ENCODE measurements at places on chromosomes 5 and 9.

GRCh38 chr9:133991214-133991921, 756 bp downstream of the VAV2 start:
- no peak for DNase-seq

DNA sequence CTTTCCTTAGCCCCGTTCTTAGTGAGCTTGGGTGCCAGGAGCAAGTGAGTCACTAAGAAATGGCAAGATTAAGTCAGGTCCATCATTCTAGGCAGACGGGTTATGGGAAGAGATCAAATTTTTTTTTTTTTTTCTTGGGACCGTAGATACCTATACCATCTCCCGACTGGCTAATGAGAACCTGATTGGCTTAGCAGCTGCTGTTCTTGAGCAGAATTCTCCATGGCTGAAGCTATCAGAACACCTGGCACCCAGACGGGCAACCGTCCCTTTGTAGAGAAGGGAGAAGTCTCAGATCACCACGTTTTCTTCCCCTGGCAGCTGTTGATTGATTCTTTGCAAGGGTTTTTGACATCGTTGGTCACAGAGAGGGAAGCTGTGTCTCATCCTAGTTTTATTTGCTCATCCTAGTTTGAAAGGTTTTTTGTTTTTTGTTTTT, 78.6 kb downstream of the AOPEP start:
- no peak for DNase-seq

- DNase-seq: no peak
Observed at GRCh38 chr9:126430124-126430523, 103.5 kb downstream of the MVB12B start.

DNA sequence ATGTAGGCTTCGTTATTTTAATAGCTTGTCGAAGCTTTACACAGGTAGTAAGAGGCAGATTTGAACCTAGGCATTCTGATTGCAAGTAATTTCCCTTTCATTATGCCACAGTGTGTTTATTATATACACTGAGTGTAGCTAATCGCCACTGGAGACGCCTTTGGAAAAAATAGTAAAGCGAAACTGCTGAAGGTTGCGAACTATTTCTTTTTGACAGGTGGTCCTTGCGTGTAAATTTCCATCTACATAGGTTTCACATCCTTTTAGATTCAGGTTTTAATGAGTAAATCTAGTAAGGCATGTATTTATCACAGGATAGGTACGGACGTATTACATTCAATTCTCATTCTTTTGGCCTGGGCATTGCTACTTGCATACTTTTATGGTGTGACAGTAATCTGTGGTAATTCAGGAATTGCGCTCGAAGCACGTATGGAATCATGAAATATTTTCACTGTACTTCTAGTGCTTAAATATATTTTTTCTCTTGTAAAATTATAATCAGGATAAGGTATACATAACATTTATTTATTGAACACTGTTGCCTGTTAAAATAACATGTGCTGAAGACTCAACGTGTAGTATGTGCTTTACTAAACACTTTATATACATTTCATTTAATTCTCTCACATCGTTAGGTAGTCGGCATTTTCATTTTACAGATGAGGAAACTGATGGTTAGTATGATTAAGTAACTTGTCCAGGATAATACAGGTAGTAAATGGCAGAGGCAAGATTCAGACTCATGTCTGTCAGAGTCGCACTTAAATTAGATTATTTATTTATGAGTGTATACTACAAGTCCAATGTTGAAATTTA, 1.8 kb downstream of the MARCHF6 start:
- DNase-seq: peak; percentile 45

- no peak for DNase-seq
Observed at GRCh38 chr5:155532621-155533311, 519.2 kb downstream of the KIF4B start.

DNA sequence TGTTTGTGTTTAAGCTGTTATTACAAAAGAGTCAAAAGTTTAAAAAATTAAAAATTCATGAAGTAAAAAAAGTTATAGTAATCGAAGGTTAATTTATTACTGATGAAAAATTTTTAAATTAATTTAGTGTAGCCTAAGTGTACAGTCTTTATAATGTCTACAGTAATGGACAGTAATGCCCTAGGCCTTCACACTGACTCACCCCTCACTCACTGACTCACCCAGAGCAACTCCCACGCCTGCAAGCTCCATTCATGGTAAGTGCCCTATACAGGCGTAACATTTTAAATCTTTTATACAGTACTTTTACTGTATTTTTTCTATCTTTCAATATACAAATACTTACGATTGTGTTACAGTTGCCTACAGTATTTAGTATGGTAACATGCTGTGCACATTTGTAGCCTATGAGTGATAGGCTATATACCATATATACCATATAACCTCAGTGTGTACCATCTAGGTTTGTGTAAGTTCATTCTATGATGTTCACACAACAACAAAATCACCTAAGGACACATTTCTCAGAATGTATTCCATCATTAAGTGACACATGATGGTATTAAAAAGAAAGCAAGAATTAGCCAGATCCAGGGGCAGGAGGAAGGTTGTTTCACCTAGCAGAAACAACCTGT, 40.1 kb downstream of the DCAF10 start:
- DNase-seq: no peak

GRCh38 chr9:91541734-91542133, 118.1 kb upstream of the NFIL3 start:
- no peak for DNase-seq

- DNase-seq: no peak
Observed at GRCh38 chr9:69178583-69179011, 4.5 kb downstream of the TJP2 start.

- DNase-seq: no peak
Observed at GRCh38 chr5:65474130-65474711, 7.5 kb downstream of the ADAMTS6 start.

DNA sequence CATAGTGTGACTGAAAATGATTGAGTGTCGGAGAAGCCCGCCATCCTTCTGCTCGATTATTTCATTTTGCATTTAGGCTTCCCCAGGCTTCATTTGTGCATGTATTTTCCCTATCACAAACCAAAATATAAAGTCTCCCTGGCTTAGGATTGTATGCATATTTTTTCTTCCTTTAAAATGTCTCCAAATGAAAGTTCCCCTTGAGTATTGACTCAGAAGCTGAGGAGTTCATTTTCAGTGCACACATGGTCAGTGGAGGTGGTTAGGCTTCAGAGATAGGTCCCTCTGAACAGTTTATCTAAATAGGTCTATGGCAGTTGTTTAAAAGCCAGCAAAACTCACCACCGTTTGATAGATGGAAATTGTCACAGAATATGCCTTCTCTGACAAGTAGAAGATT, 97.2 kb downstream of the TLE4 start:
- DNase-seq: no peak

DNA sequence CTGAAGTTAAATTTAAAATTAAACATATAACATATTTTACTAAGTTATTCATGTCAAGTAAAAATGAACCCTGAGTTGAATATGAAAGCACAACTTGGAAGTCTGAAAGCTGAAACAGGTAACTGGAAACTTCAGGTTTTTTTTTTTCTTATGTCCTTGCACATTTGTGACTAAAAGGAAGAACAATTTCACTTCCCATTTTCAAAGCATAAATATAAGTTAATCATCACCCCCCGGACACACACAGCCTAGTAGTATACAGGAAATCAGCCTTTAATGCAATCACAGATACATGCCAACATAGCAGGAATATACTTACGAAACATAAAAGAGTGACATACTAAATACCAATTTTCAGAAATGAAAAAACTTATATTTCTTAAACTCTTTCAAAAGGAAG, 225.9 kb downstream of the RFX3 start:
- peak; percentile 43 for DNase-seq

GRCh38 chr9:111108946-111109345, 70.7 kb upstream of the LPAR1 start:
- no peak for DNase-seq

DNA sequence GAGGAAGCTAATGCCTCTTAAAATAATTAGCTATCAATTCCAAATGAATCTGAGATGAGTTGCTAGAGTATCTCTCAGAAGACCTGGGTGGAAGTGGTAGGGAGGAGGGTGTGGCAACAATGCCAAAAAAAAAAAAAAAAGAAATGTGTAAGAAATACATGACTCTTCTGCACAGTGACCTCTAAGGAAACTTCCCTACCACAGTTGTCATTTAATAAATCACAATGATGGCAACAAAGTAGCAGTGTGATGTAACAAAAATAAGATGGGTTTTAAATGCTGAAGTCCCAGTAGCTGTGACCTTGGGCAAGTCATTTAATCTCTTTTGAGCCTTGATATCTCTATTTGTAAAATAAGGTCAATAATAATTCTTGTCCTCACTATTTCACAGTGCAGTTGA, 7.2 kb downstream of the FOXD1 start:
- no peak for DNase-seq

GRCh38 chr9:37953775-37954437, 50.0 kb upstream of the SLC25A51 start:
- peak; percentile 14 for DNase-seq

GRCh38 chr5:59007460-59008063, 424.7 kb downstream of the RAB3C start:
- peak; percentile 18 for DNase-seq

- DNase-seq: no peak
Observed at GRCh38 chr5:121872856-121873255, 21.2 kb downstream of the FTMT start.

GRCh38 chr9:20987521-20987920, 43.9 kb downstream of the HACD4 start:
- DNase-seq: no peak

GRCh38 chr9:87494970-87495471, 2.6 kb upstream of the DAPK1 start:
- no peak for DNase-seq

- no peak for DNase-seq
Observed at GRCh38 chr5:175487514-175488222, 9.3 kb downstream of the SFXN1 start.

GRCh38 chr9:32603914-32604852, 31.2 kb upstream of the NDUFB6 start:
- DNase-seq: peak; percentile 6

DNA sequence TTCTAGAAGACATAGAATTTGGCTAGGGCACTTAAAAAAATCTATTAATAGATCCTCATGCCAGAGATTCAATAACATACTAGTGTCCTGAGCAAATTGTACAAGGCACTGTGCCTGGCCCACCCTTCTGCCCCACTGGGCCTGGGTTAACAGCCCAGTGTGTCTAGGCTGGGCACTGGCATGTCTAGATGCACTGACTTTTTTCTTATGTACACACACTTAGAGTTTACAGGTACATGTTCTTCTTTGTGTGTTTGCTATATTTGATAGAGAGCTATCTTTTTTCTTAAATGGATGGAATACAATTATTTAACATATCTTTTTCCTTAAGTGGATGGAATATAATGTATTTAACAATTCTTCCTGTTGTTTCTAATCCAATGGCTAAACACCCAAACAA, 241.5 kb downstream of the AUH start:
- DNase-seq: no peak

GRCh38 chr9:27715651-27716050, 142.4 kb upstream of the C9orf72 start:
- DNase-seq: no peak

DNA sequence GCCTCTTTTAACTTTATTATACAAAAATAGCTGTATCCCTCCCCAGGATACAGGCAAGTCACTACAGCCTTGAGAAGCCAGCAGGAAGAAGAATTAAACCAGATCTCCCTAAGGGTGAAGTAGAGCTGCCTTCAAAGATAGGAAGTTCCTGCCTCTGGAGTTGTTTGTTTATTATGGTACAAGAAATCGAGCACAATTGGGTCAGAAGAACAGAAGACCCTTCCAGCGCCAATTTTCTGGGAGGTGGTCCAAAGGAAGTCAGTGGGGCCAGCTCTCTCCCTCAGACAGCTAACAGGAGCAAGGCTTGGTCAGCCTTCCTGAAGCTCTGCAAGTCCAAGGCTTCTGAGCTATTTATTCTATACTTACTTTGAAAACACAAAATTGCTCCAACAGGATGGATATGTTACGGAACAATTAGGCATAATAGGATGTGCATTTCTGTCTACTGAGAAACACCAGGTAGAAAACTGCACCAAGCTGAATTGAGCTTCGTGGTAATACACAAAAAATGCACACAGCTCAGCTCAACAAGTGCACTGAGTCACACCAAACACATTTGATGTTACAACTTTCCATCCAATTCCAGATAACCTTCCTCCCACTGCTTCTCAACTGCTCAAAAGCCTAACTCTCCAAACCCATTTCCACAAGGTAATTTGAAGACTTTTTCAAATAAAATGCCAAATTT, 16.0 kb downstream of the SERINC5 start:
- DNase-seq: no peak

DNA sequence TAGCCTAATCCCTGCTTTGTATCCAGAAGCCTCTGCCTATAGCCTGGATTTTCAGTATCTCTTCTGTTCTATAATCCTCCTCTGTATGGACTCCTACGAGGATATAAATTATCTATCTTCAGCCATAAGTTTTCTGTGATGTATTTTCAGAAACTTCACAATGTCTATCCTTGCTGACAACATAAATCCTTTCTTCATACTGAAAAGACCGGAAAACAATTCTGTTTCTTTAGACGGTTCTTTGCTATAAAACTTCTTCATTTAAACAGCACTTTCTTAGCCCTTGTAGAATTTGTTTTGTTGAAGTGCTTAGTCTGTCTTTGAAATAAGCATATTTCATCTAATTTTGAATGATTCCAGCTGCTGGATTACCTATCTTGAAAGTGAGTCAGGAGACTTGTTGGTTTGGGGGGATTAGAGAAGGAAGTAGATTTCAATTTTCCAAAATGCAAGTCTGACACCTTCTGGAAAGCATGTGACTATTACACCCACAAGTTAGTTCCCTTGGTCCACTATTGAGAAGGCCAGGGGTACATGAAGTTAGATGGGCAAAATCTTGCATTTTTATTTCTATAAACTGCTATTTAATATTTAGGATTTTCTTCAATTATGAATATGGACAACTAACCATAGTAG, 96.3 kb upstream of the RANBP3L start:
- no peak for DNase-seq

DNA sequence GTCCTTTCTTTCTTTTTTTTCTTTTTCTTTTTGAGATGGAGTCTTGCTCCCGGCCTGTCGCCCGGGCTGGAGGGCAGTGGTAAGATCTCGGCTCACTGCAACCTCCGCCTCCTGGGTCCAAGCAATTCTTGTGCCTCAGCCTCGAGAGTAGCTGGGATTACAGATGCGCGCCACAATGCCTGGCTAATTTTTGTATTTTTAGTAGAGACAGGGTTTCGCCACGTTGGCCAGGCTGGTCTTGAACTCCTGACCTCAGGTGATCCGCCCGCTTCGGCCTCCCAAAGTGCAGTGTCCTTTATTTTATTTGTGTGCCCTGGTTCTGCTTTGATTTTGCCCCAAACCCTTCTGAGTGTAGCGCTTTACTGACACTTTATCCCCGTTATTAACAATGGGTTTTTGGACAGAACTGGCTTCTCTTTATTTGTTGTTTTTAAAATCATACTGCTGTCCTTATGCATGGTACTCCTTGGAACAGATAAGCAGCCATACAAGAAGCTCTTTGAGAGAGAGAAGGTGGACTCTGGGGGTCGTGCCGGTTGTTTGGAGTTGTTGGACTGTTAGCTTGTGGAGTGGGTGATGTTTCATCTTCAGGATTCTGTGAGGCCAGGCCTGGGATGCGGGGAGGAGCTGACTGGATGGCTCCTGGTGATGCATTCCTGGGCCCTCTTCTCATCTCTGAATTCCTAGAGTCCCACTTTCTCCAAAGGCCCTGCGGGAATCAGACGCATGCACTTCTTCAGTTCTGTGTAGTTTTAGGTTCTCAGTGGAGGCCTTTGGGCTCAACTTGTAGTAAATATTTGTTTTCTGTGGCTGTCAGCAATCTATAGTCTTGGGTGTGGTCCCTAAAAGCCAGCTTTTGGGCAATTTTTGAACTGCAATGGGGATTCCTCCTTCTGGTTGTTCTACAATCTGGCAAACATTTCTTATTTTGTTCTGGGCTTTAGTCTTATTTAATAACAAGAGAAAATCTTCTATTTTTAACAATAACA, 47.8 kb downstream of the PTTG1 start:
- no peak for DNase-seq

- no peak for DNase-seq
Observed at GRCh38 chr5:156534906-156535485, 208.0 kb downstream of the SGCD start.
